ENCODE measurements at places on chromosomes 4 and X. TPM values are rescaled to one million over a fixed set of nuclear protein-coding genes. Genes with fewer than 3 reads are reported as not detected.

GRCh38 chrX:147174591-147174990, 360.0 kb upstream of the CXorf51A start:
- DNase-seq, result no peak

GRCh38 chr4:62644372-62644771, 1444.2 kb downstream of the ADGRL3 start:
- DNase-seq, result no peak

The SRPK3 gene
- total RNA-seq, result 2.3 TPM

DNA sequence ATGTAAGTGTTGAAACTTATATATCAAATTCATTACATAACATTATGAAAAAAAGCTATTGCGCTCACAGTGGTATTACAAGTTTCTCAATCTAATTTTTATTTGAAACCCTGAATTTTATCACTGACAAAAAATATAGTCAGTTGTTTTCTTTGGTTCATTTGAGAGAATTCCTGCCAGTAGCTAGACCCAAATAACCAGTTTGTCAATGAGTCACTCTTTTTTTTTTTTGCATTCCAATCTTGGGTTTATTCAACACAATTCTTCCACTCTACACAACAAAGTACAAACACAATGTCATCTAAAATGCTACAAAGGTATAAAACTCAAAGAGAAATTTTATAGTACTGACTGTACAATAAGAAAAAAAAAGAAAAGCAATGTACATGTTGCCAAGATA, 13.1 kb downstream of the HPF1 start:
- DNase-seq, result no peak

The WDFY3 gene
- 50.8 TPM for total RNA-seq

- no peak for DNase-seq
These were observed 21.9 kb upstream of the RP2 start for GRCh38 chrX:46814966-46815365.

DNA sequence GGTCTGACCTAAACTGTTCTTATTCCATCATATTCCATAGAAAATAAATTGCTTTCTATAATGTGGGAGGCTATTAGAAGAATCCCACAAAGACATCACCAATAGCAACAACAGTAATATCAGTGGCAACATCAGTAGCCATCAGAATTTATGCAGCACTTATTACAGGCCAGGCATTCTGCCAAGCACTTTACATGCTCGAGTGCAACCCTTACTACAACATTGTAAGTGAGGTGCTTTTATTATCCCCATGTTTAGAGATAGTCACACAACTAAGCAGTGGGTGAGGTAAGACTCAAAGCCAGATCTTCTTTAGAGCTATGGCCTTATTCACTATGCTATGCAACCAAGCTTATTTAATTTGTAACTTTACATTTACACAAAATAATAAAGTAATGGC, 317.1 kb upstream of the BMP3 start:
- DNase-seq, result no peak

The NKX1-1 gene
- not detected for total RNA-seq

DNA sequence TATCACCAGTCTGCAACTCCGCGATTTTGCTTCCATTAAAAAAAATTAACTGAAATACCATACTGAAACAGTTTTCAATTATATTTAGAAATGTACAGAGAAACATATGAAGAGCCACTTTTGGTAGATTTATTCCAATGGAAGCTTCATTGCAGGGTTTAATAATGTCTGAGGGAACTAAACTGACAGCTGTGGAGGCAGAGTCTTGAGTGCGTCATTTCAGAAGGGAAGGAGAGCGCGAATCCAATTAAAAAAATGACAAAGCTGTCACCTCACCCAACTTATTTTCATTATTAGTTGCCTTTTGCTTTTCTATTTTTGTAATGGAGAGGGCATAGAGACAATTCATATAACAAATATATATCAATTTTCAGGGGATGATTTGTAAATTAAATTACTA, 104.0 kb downstream of the UNC5C start:
- DNase-seq, result no peak

The RHOXF2B gene
- total RNA-seq, result not detected

DNA sequence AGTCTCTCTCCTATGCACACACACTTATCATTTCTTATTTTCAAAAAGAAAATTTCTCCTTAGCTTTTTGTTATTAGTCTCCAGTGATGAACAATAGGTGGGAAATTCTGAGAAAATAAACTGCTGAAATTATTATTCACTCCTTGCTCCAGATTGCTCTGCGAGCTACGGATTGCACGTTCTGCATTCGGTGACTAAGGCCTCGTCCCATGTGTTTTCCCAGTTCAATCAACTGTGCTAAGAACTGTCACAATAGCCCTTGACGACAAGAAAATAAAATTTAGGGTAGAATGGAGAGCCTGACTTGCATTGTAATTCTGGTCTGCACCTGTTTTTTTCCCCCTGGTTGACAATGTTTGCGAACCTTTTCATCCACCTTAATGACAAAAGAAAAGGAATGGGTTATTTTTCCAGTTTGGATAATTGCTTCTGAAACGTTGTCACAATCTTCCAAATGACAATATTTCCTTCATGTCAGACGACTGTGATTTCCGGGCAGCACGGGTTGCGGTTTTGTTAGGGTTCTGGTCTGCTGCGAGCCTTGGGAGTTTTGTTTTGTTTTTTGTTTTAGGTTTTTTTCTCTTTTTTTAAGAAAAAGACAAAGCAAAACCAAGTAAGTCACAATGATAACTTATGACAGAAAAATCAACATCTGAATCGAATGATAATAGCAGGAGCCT, 124.5 kb upstream of the NOCT start:
- DNase-seq, result no peak

DNA sequence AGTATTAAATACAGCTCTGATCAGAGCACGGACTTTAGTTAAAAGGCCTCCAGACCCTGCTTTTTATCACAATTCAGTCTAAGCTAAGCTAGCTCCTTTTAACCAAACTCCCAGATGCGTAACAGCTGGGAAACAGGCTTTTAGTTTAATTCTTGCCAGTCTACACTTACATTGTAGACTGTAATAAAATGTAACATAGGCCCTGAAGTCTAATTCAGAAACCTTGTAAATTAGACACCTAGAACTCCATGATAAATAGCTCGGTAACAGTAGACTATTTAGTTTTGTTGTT, 20.1 kb downstream of the FBXO8 start:
- DNase-seq, result no peak

The SSX2 gene
- total RNA-seq, result not detected

DNA sequence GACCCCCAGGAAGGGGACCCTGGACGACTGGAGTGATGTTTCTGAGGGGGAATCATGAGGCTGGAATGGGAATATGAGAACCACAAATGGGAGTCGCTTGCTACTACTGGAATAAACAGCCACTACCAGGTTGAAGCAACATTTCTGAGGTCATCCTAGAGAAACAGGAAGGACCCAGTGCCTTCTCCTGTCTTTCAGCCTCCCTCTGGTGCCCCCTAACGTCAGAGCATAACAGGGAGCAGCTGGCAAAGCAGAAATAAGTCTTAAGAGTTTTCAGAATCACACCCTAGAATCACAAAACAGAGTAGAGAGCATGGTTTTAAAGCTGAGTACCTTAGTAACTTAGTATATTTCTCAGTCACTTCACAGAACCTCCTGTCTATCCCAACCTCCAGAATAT, 347.8 kb upstream of the PITX2 start:
- peak; percentile 70 for DNase-seq

The SRPX2 gene
- total RNA-seq, result 4.4 TPM

- no peak for DNase-seq
These were observed 2.1 kb downstream of the ASMTL start for GRCh38 chrX:1450361-1451161.

The SOX3 gene
- total RNA-seq, result not detected

The SOWAHD gene
- total RNA-seq, result 3.2 TPM

The SSX4 gene
- not detected for total RNA-seq

Data from colonic mucosa (tissue), 4 donors.